ENCODE measurements at places on chromosomes 5 and 9. TPM values are rescaled to one million over a fixed set of nuclear protein-coding genes. Genes with fewer than 3 reads are reported as not detected.

DNA sequence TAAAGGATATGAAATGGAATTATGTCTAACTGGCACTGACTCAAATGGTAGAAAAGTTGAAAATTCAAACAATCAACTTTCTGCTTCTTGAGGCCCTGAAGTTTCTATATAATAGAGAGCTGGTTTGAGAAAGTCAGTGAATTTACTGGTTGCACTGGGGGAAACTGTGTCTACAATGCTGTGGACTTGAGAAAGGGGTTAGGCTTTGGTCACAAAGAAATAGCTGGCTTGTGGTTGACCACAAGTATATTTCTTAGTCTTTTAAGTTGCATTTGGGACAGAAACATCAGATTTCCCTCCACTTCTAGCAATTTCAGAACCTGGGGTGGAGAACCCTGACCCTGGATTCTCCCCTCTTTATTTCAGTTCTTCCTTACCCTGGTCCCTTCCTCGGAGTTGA, 192.6 kb upstream of the ACTBL2 start:
- no peaks in the 10 kb centered on the region for H3K4me1 ChIP-seq
- H3K36me3 ChIP-seq: no peaks in the 10 kb centered on the region
- no peak overlapping the region for H3K4me3 ChIP-seq
- no peak overlapping the region for H3K27ac ChIP-seq

GRCh38 chr5:103927739-103928138, 365.1 kb upstream of the NUDT12 start:
- H3K27ac ChIP-seq: no peak overlapping the region
- no peaks in the 10 kb centered on the region for H3K27me3 ChIP-seq
- no peak for DNase-seq
- no peaks in the 10 kb centered on the region for H3K36me3 ChIP-seq
- no peaks in the 10 kb centered on the region for H3K4me1 ChIP-seq

ERP44 gene
- 10.2 TPM for total RNA-seq

- H3K27ac ChIP-seq: no peak overlapping the region
- no peak overlapping the region for H3K4me3 ChIP-seq
- H3K4me1 ChIP-seq: no peaks in the 10 kb centered on the region
- DNase-seq: no peak
- H3K27me3 ChIP-seq: peaks cover 5% of the 10 kb centered on the region
These were observed 283.7 kb upstream of the IRX4 start for GRCh38 chr5:2166306-2166978.

DNA sequence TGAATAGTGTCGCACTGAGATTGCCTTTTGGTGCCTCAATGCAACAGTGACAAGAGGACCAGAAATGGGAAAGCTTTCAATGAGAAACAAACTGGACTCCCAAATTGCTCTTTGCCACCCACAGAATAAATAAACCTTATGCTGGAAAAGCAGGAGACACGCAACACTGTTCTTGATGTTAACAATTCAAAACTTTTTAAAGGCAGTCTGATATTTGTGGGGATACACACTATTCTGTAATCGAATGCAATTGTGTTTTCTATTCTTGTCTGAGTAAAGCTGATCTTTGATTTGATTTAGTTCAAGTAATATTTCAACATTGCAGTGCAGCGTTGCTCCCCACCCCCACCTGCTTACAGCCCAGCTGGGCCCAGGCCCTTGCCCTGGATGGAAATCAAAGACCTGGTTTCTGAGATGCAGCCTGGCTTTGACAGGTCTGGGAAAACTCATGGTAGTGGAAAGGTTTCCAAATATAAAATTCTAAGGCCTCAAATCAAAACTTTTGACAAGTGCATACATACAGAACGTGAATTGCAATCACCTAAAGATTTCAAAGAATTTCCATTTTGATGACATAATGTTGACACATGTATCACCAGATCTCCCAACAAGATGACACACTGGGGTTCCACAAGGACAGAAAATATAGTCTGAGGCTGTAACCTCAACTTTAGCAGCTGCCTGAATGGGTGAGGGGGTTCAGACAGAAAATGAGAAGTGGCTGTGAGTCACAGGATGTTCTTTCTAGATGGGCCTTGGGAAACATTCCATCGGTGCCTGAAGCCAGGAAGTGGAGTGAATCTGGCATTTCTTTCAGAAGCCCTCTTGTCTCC, 55.1 kb downstream of the ABCA1 start:
- no peak for DNase-seq
- H3K36me3 ChIP-seq: no peaks in the 10 kb centered on the region
- H3K27me3 ChIP-seq: no peaks in the 10 kb centered on the region
- no peaks in the 10 kb centered on the region for H3K4me1 ChIP-seq

FAM153A gene
- total RNA-seq: 56.9 TPM

GRCh38 chr9:78304357-78304756, 7.4 kb downstream of the PSAT1 start:
- no peak overlapping the region for H3K4me3 ChIP-seq
- DNase-seq: no peak
- H3K4me1 ChIP-seq: peaks cover 9% of the 10 kb centered on the region
- H3K27ac ChIP-seq: peak overlapping the region; percentile 7

DNA sequence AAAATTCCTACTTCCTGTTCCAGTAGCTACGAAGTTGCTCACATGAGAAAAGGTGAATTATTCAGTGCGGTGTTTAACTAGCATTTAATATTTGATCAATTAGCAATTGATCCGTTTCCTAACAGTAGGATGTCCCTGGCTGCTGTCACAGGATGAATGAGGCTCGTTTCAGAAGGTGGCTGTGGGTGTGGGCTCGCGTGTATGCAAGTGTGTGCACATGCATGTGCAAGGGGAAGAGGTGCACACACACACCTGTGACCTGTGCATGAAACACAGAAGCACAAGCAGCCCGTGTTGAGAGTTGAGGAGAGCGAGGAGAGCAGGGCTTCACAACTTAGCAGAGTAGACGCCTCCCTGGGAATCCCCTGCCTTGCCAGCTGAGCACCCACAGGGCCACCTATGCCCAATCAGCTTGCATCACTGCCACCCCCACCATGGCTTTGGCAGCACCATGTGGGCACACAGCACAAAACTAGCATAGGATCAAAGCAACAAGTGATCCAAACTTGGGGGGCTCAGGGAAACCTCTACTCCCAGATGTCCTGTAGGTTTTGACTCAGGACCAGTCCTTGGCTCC, 107.2 kb downstream of the C5orf15 start:
- no peaks in the 10 kb centered on the region for H3K36me3 ChIP-seq
- no peaks in the 10 kb centered on the region for H3K27me3 ChIP-seq
- no peak overlapping the region for H3K27ac ChIP-seq
- DNase-seq: peak; percentile 77

DNA sequence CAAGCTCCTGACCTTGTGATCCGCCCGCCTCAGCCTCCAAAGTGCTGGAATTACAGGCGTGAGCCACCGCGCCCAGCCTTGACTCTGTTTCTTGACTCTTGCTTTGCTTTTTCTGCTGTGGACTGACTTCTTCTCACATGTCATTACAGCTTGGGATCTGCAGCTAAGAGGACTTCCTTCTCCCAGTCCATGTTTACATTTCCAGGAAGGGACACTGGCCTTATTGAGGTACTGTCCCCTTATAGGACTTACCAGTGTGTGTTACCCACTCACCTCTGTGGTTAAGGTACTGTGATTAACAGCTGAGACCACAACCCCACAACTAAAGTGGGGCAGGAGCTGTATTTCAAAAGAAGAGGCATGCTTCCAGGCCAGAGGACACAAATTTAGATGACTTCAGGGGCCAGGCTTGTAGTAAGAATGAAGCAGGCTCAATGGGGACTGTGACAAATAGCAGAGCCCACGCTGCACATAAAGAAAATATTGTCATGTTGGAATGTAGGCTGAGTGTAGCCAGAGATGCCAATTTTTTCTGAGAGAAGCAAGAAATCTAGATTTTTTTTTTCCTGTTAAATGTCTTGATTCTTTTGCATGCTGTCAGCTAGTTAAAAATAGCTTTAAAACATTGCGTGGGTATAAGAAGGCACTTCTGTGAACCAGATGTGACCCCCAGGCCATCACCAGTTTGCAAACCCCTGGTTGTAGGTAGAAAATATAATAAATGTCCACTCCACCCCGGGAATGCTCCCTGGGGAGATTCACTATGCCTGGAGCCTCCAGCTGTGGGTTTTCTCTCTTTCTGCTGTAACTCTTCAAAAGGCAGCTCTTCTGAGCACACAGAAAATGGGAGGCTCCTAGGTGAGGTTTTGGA, 75.0 kb downstream of the PTPDC1 start:
- peaks cover 9% of the 10 kb centered on the region for H3K4me1 ChIP-seq
- H3K27ac ChIP-seq: no peak overlapping the region
- no peak for DNase-seq
- no peak overlapping the region for H3K4me3 ChIP-seq
- no peaks in the 10 kb centered on the region for H3K36me3 ChIP-seq

PCDHGB4 gene
- total RNA-seq: not detected

- H3K27me3 ChIP-seq: peaks cover 12% of the 10 kb centered on the region
- no peak overlapping the region for H3K27ac ChIP-seq
- DNase-seq: no peak
- no peak overlapping the region for H3K4me3 ChIP-seq
- no peaks in the 10 kb centered on the region for H3K4me1 ChIP-seq
These were observed 25.7 kb downstream of the FRMPD1 start for GRCh38 chr9:37676411-37676830.

GRCh38 chr5:107485184-107485583, 185.6 kb downstream of the EFNA5 start:
- H3K4me1 ChIP-seq: peaks cover 16% of the 10 kb centered on the region
- H3K4me3 ChIP-seq: no peak overlapping the region
- H3K36me3 ChIP-seq: peaks cover 2% of the 10 kb centered on the region
- peaks cover 3% of the 10 kb centered on the region for H3K27me3 ChIP-seq
- H3K27ac ChIP-seq: no peak overlapping the region

DNA sequence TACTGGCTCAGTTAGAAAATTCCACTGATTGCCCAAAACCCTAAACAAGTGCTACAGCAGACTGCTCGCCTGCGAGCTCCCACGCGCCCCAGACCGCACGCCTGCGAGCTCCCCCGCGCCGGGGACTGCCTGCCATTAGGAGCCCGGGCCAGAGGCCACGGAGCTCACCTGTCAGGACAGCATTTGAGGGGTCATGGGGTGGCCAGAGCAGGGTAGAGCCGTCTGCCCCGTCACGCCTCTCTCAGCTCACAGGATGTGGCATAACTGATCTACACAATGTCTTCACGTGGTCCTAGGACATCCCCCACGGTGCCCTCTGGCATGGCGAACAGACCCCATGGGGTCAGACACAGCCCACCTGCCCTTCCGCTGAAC, 29.1 kb upstream of the LRRC14B start:
- H3K4me3 ChIP-seq: no peak overlapping the region
- H3K27me3 ChIP-seq: peaks cover 6% of the 10 kb centered on the region
- no peaks in the 10 kb centered on the region for H3K36me3 ChIP-seq
- DNase-seq: no peak

- H3K4me1 ChIP-seq: peaks cover 5% of the 10 kb centered on the region
- H3K36me3 ChIP-seq: no peaks in the 10 kb centered on the region
- DNase-seq: no peak
- H3K4me3 ChIP-seq: no peak overlapping the region
- H3K27me3 ChIP-seq: no peaks in the 10 kb centered on the region
- no peak overlapping the region for H3K27ac ChIP-seq
These were observed 10.4 kb upstream of the PDCD1LG2 start for GRCh38 chr9:5499889-5500398.

PCDHB15 gene
- not detected for total RNA-seq

DNA sequence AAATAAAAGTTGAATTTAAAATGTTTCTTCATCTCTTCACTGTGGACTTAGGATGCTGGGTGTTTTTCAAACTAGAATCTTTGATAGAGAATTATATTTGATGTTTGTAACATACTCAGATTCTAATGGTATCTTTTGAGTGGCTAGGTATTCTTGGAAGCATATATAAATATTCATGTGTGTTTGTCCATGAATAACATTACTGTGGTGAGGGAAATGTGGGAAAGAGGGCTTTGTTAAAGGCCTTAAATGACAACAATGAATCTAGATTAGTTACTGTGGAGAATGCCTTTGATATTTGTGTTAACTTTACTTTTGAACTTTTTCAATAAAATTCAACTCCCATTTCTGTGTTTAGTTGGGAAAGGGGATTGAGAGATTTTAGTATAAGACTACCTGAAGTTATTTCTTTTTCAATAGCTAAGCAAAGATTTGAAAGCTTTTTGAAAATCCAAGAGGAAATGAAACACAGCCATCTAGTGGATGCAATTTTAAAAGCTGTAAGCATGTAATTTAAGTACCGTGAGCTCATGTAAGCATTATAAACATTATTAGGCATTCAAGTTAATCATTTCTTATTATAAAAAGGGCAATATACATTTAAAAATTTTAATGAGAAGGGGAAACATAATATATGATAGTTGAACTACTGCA, 69.6 kb downstream of the CCDC171 start:
- peaks cover 6% of the 10 kb centered on the region for H3K36me3 ChIP-seq
- DNase-seq: no peak
- no peaks in the 10 kb centered on the region for H3K27me3 ChIP-seq
- no peak overlapping the region for H3K27ac ChIP-seq
- no peak overlapping the region for H3K4me3 ChIP-seq

FBN2 gene
- not detected for total RNA-seq

SUB1 gene
- total RNA-seq: 431 TPM

GRCh38 chr9:90868555-90868954, 66.9 kb downstream of the SYK start:
- no peak overlapping the region for H3K27ac ChIP-seq
- no peak overlapping the region for H3K4me3 ChIP-seq
- no peak for DNase-seq
- peaks cover 8% of the 10 kb centered on the region for H3K4me1 ChIP-seq

- H3K4me3 ChIP-seq: no peak overlapping the region
- H3K27ac ChIP-seq: peak overlapping the region; percentile 69
- H3K36me3 ChIP-seq: peaks cover 32% of the 10 kb centered on the region
These were observed 165.4 kb downstream of the AUH start for GRCh38 chr9:91196103-91196950.

CATSPER3 gene
- total RNA-seq: 0.32 TPM

DNA sequence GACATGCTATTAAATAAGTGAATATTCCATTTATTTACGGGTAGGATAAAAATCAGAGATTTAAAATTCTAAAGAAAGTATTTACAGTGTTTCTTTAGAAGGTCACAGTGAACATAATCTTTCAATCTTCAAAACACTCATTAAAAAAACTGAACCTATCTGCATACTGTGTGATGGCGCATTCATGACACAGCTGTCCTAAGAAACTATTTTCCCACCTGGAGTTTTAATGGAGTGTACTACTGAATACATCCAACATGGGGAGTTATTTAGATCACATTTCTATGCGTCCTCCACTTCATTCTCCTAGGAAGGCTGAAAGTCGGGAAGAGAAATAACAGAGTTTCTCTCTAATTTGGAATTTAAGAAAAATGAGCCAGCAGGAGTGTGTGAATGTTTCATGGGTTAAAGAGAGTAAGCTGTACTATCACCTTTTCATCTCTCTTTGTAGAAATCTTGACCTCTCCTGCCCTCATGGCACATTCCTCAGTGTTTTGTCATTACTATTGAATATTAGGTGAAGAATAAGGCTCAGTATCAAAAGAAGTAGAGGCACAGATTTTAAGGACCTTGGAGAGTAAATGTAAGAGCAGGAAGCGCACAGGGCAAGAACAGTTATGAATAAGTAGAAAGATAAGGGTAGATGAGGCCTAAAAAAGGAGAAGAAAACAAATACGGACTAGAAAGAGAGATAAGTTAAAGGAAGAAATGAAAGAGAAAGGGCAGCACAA, 551.2 kb upstream of the TUSC1 start:
- H3K4me3 ChIP-seq: no peak overlapping the region
- H3K27ac ChIP-seq: no peak overlapping the region
- no peaks in the 10 kb centered on the region for H3K4me1 ChIP-seq
- no peak for DNase-seq
- H3K36me3 ChIP-seq: no peaks in the 10 kb centered on the region

GRCh38 chr9:119009249-119009648, 360.0 kb downstream of the BRINP1 start:
- no peaks in the 10 kb centered on the region for H3K27me3 ChIP-seq
- DNase-seq: no peak
- no peak overlapping the region for H3K27ac ChIP-seq
- H3K36me3 ChIP-seq: no peaks in the 10 kb centered on the region

WDR31 gene
- total RNA-seq: 1.3 TPM

- no peak overlapping the region for H3K4me3 ChIP-seq
- no peak overlapping the region for H3K27ac ChIP-seq
- no peaks in the 10 kb centered on the region for H3K36me3 ChIP-seq
These were observed 77.4 kb downstream of the MEGF10 start for GRCh38 chr5:127367946-127368465.

NUDT12 gene
- 3.0 TPM for total RNA-seq

All from activated CD8-positive, alpha-beta T cell treated with anti-CD3 and anti-CD28 coated beads for 36 hours (primary cell).